ENCODE measurements at places on chromosomes 12 and 14.

DNA sequence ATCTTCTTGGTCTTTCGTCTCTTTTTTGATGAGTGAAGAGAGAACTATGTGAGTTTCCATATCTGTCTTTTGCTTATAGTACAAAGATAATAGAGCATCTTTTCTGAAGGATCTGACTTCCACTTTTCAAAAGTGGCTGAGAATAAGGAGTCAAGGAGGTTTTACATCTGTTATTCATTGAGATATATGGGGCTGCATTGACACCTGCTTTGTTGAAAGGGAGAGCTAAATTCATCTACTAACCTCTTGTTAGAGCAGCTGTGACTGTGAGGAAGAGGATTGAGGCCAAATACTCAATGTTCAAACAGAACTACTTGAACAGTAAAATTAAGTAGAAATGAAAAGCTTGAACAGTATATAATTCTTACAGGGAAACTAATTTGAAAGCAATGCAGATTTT lies 130.2 kb upstream of the ATP2B1 start:
- no peak for DNase-seq

GRCh38 chr12:67909681-67910080 lies 79.6 kb upstream of the IFNG-AS1 start:
- no peak for DNase-seq

DNA sequence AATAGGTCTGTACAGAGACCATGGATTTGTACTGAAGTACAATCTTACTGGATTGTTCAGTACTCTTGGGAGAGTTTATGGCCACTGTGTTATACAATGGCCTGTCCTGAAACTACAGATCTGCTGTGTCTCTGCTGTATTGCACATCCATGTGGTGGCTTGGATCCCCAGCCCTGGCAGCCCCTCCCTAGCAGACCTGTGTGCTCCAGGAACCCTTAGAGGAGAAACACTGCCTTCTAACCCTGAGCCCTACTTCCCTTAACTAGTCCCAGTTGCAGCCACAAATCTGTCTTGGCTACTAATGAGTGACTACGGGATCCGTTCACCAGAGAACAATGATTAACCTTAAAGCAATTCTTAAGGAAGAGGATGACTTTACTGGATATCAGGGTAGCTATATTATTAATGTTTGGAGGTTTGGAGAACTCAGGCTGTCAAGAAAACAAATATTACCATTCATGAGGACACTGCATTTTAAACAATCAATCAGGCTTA lies 27.7 kb downstream of the RNF34 start:
- DNase-seq, result no peak

DNA sequence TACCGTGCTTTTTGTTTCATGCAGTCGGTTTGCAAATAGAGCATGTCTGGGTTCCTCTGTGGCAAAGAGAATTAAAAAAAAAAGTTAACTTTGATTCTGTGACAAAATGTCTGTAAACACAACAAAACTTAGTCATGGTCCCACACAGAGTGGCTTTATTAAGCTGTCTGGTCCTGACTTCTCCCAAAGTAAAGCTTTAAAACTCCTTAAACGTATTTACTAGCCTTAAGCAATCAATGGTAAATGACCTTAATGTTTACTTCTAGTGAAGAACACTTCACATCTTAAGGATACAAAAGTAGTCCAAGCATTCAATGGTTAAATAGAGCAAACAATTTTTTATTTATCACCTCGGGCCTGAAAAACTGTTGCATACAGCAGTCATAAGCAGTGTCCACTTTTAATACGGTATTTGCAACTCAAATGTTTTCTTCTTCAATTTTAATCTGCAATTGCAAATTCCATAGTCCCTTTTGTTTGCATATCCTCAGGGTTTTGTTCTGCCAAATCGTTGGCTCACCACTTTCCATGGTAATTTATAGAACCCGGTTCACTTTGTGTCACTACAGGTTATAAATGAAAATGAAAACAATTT lies 453.0 kb upstream of the MIS18BP1 start:
- DNase-seq, result no peak

DNA sequence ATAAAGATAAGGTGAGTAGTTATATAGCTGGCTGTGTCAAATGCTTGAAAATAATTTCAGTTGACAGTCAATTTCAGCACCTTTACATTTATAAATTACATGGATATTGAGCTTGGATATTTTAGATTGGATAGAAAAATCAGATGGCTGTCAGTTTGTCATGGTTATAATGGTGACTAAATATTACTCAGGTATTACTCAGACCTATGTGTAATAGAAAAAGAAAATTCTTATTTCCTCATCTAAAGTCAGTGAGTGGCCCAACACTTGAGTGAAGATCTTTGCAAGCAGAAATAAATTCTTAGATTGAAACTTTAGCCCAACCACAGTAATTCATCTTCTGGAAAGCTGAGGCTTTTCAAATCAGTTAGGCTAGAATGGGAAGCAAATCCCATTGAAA lies 354.4 kb downstream of the NAV3 start:
- DNase-seq, result no peak

- DNase-seq, result no peak
Measured at GRCh38 chr14:106347291-106347778, 821.0 kb downstream of the TMEM121 start.

- DNase-seq, result no peak
Measured at GRCh38 chr12:52988898-52989297, 17.4 kb upstream of the EIF4B start.
